ENCODE measurements at places on chromosomes 16 and 17. TPM values are rescaled to one million over a fixed set of nuclear protein-coding genes. Genes with fewer than 3 reads are reported as not detected.
A peak's percentile ranks its signal among the peaks of the same experiment; 100 is the strongest.

DNA sequence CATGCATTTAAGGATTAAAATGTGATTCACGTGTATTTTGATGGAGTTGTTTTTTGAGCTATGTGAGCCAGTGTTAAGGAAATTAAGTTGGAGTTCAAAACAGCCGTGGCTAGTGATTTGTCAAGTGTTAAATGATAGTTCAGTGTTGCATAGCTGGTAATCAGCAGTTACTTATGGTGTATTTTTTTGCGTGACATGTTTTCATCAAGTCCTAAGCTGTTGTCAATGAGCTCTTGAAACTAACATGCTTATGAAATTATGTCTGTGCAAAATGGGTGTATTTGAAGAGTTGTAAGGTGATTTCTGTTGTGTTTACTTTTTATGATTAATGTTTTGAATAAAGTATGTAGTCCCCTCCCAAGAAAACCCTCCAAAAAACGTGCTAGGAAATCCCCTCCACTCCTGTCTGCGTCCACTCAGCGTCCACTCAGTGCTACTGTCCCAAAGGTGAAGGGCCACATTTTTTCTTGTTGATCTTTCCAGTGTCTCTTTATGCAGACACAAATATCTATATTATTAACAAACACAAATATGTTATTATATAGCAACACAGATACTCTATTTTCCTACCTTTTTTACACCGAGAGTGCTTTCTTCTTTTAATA lies 30.0 kb downstream of the USP10 start:
- DNase-seq: no peak

GRCh38 chr16:84448444-84448843 lies 56.0 kb downstream of the MEAK7 start:
- DNase-seq: peak; percentile 47

- no peak for DNase-seq
Measured at GRCh38 chr17:42087042-42087701, 11.1 kb downstream of the ZNF385C start.

DNA sequence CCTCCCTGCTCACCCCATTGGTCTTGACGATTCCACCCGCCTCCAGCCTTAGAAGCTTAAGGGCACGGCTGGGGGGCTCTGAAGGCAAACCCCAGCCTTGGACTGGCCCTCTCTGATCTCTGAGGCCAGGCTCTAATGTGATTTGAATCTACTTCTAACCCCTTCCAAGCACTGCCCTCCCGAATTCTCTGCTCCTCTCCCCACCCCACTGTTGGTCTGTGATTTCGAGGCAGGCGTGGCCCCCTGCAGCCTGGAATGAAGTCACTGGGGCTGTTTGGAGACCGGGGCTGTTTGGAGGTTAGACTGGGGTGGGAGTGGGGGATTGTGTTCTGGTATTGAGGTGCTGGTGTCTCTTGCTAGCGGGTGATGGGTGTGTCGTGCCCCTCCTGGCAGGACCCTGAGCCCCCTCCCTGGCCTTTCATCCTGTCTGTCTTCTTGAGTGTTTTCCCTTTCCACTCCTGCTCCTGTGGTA lies 2.2 kb downstream of the GRB7 start:
- DNase-seq: no peak

DNA sequence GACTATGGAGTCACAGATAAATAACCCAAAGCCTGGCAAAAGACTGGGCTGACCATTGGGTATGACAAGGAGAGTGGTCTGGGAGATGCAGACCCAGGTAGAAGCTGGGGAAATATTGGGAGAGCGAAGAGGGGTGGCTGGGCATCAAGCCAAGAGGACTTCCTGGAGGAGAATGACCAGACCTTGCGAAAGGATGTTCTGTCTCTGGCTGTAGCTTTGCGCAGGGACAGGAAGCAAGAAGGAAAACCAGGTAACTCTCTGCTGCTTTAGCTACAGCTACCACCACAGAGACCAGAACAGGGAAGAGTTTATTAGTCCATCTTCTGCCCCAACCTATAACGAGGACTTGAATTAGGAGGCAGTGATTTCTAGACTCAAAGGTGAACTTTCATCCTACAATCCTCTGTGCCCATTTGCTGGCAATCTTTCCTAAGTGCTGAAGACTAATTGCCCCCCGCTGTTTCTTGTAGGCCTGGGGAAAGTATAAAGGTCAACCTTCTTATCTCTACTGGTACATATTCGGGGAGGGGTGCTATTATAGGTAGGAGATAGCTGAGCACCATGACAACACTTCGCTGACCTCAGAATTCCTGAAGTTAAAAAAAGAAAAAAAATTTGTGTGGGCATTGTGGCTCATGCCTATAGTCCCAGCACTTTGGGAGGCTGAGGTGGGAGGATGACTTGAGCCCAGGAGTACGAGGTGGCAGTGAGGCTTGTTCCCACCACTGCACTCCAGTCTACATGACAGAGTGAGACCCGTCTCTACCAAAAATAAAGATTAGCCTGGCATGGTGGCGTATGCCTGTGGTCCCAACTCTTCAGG lies 19.1 kb upstream of the KIFC3 start:
- no peak for DNase-seq

GRCh38 chr16:22369221-22369811 lies 5.1 kb downstream of the CDR2 start:
- no peak for DNase-seq

GRCh38 chr17:50380369-50381259 lies 7.6 kb downstream of the EME1 start:
- DNase-seq: no peak

DNA sequence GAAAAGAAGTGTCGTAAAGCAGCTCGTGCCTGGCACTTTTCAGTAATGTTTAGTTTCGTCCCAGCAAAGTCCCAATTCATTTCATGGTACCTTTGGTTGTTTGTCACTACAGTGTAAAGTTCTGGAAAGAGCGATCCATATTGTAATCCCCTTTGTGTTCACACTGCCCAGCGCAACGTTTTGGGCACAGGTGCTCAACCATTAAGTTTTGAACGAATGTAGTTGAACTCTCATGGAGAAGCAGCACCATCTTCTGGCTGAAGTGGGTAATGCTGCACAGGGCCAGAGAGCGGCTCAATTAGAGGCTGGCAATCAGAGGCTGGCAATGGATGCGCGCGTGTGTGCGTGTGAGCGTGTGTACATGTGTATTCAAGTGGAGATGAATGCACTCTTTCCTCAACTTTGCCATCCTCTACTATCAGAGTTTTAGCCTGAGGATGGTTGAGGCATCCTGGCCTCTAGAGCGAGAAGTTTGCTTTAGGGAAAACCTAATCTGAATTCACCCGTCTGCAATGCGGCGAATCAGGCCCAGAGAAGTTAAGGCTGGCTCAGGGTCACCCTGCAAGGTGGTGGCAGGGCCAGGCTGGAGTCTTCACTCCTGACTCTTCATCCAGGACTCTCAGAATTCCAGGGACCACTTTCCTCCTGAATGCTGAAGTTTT lies 29.9 kb downstream of the DYNLL2 start:
- peak; percentile 77 for DNase-seq

DNA sequence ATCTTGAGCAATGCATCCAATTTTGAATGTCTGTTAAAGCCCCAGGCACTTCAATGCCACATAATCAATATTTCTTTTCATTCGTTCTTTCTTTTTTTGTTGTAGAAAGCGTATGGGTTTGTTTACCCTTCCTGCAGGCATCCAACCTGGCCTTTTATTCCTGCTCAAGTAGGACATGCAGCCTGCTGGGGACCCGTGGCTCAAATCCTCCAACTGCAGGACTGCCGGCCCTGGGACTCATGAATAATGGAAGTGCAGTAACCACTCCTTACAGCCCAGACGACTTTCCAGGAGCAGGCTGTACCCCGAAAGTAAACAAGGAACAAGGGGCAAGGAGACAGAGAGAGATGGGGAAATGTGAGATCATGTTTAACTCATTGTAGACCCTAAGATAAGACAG lies 126.4 kb downstream of the SALL1 start:
- no peak for DNase-seq

DNA sequence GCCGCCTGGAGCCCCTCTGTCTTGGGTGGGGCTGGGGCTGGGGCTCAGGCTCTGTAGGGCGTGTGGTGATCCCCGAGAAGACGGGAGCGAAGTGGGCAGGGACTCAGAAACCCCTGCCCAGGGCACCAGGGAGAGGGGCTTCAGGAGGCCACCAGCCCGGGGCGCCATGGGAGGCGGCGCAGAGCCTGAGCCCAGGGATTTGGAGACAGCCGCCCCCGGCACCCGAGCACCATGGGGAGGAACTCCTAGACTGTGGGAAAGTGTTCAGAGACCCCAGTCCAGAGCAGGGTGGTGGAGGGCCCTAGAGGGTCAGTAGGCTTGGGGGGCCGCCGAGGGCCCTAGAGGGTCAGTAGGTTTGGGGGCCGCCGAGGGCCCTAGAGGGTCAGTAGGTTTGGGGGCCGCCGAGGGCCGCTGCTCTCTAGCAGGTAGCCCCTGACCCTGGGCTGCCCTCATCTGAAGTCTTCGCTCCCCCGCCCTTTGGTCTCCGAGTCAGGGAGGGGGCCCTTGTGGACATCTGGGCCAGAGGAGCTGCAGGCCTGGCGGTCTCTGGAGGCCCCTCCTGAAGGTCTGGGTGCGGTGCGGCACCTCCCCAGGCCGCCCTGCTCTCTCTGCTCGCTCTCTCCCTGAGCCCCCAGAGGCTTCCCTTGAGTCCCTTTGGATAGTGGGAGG lies 734 bp downstream of the ARHGDIG start:
- DNase-seq: no peak

MYADML2 gene
- total RNA-seq: not detected

HEATR9 gene
- not detected for total RNA-seq

Data from aorta (tissue), 5 donors.